Vagina (tissue), 2 donors: ENCODE measurements at places on chromosomes 3 and 15.

DNA sequence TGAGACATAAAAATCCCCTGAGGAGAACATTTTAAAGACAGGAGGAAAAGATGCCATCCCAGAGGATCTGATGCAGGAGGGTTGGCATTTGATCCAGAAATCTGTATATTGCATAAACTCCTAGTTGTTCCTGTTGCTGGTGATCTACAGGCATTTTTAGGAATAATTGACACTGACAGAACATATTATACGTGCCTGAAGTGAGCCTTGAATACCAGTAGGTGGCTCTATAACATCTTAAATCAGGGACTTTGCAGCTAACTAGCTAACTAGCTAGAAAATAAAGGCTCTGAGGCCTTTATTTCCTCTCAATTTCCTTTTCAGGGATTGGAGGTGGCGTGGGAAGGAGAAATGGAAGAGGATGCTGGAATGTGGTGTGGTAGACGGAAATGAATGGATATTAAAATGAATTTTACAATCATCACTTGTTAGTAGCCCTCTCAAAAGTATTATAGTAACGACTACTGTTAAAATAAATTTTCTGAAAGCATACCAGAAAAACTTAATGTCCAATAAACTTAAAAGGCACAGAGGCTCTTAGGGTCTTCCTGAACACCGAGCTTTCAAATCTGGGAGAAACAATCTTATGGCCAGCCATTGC lies 73.8 kb upstream of the ZBED2 start:
- peaks cover 6% of the 10 kb centered on the region for H3K4me1 ChIP-seq
- no peak for DNase-seq
- H3K36me3 ChIP-seq = no peaks in the 10 kb centered on the region
- no peaks in the 10 kb centered on the region for H3K27me3 ChIP-seq

GRCh38 chr3:129490273-129490675 lies 38.2 kb upstream of the RHO start:
- peak overlapping the region; percentile 94 for H3K27ac ChIP-seq
- no peak for DNase-seq

DNA sequence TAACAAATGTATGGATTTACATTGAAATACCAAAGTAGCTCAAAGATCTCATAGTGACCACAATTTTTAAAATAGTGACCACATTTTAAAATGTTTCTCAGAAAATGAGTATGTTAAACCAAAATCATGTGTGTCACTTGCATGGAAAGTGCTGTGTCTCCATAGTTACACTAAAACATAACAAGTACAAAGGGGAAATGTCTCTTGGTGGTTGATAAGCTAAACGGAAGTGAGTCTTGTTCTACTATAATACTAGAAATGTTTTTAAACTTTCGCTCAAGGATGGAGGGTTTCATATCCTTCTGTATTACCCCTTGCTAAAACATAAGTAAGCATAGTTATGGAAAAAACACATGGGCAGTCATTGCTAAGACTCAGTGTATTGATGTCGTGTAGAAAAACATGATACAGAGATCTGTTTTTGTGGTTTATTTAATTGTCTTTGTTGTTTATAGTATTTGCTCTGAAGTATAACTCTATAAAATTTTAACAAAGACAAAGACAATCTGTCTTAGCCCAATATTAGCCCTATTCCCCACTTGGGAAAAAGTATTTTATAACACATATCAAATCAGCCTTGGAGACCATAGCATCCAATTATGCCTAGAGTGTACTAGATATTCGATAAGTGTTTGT lies 27.0 kb upstream of the DENND4A start:
- no peaks in the 10 kb centered on the region for H3K4me1 ChIP-seq
- DNase-seq = no peak
- no peaks in the 10 kb centered on the region for H3K36me3 ChIP-seq
- H3K27ac ChIP-seq = no peak overlapping the region
- no peaks in the 10 kb centered on the region for H3K27me3 ChIP-seq

GRCh38 chr3:52798376-52798977 lies 3.9 kb downstream of the ITIH3 start:
- H3K36me3 ChIP-seq = no peaks in the 10 kb centered on the region
- no peaks in the 10 kb centered on the region for H3K27me3 ChIP-seq
- no peak for DNase-seq
- no peak overlapping the region for H3K4me3 ChIP-seq
- no peak overlapping the region for H3K27ac ChIP-seq
- no peaks in the 10 kb centered on the region for H3K4me1 ChIP-seq

GRCh38 chr3:80439490-80439889 lies 671.7 kb upstream of the ROBO1 start:
- H3K27me3 ChIP-seq = no peaks in the 10 kb centered on the region
- DNase-seq = no peak
- H3K27ac ChIP-seq = no peak overlapping the region
- H3K36me3 ChIP-seq = no peaks in the 10 kb centered on the region
- H3K4me3 ChIP-seq = no peak overlapping the region
